ENCODE measurements at places on chromosomes 4 and X.
A peak's percentile ranks its signal among the peaks of the same experiment; 100 is the strongest.

DNA sequence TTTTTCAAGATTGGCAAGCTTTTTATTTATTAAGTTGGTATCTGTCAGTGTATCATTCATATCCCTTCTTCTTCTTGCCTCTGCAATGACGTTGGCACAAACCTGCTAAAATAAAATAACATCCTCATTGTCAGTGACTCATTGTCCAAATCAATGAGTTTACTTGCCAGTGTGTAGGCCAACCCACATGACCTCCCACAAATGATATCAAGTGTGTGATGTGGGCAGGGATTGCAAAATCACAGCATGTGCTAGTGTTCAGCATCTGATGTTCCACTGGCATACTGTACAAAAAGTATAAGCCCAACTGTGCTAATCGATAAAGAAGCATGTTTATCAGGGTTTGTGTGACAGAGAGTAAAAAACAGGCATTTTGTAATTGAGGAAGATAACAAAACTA, 25.5 kb downstream of the GPAT3 start:
- DNase-seq: no peak

- no peak for DNase-seq
Observed at GRCh38 chrX:97344724-97345123, 461.0 kb downstream of the RPA4 start.

GRCh38 chr4:15735536-15735935, 32.7 kb downstream of the BST1 start:
- DNase-seq: no peak

GRCh38 chrX:47129899-47130358, 14.6 kb downstream of the NDUFB11 start:
- no peak for DNase-seq

DNA sequence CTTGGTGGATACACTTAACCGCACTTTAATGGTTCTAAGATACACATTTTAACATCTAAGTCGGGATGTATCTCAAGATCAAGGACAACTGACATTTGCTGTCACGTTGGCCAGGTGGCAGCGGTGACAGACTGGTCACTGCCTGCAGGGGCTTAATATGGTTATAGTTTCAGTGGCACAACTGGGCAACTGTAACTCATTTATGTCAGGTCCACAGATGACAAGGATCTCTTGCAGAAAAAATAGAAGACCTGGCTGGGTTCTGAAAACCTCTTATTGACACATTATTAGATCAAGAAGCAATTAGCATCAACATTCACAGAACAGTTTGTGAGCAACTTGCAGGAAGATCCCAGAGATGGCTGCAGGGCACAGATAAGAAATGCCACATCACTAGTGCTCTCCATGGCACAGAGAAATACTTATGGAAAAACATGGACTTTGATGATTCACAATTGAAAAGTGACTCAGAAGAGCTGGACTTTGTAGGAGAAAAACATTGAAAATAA, 99.6 kb upstream of the SORBS2 start:
- DNase-seq: no peak

DNA sequence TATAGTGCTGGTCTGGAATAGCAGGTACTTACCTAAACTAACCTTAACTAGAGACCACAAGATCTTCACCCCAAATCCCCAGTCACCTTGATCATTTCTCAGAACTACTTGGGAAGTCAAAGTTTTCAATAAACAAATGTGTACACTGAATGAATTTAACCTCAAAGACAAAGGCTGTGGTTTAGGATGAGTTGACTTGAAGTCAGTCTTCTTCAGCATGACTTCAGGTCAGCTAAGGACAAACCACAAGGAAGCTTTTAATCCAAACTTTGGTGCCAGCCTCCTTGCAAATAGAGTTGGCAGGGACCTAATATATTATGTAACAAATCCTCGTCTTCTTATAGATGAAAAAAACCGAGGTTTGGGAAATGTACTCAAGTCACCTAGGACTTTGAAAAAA, 21.2 kb upstream of the VCX2 start:
- DNase-seq: no peak

- DNase-seq: no peak
Observed at GRCh38 chr4:10083331-10083771, 33.2 kb downstream of the WDR1 start.

DNA sequence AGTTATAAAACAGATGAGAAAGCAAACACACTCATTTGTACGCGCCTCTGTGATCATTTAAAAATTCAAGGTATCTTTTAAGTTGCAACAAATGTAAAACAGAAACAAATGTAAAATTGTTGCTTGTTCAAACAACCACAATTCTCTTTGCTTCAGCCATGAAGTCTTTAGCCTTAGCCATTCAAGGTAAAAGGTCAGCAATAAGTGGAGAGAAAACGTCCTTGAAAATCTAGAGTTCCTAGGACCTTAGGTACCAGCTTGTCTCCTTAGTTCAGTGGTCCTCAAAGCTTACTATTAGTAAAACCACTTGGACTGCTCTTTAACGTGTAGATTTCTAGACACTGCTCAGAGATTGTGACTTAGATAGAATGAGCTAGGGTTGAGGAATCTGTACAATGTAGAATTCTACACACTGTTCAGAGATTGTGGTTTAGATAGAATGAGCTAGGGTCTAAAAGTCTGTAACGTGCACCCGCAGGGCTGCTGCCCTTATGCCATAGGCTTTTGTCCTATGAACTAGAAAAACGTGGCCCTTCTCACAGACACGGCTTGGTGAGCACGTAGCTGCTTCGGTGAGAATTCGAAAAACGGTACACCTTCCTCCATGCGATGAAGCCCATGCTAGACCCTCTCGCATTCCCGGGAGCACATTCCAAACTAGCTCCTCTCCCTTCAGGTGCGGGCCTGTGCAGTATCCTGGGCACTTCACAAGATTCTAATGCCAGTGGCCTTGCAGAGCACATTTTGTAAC, 1.7 kb downstream of the PLAC8 start:
- peak; percentile 8 for DNase-seq

- no peak for DNase-seq
Observed at GRCh38 chrX:150770623-150771022, 77.4 kb downstream of the MTMR1 start.

DNA sequence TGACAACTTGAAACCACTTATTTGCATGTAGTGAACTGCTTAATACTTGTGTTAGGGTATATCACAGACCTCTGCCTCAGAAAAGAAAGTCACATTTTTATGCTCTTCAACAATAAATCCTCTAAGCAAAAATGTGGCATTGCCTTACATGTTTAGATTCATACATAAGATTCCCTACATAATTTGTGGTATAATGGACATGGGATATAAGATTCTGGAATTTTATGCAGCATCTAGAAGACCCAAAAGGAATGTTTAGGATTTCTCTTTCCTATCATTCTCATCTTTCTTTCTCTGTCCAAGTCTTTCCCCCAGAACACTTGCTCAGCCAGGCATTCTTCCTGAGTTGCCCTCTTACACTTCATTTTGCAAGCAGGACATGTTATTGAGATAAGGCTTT, 37.7 kb upstream of the TET2 start:
- DNase-seq: no peak

DNA sequence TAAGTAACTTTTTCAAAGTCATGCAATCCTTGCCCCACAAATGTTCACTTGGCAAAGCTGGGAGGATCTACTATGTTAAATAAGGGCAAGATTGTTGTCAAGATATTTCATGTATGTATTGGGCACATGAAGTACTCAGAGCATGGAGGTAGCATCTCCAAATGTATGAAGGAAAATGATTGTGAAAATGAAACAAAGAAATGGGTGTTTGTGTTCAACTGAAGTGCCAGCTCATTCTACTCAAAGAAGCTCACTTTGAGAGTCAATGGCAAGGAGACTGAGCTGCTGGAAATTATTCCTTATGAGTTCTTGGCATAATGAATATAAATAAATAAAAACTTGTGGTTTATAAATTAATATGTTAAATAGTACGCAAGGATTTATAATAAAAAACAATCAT, 124.5 kb upstream of the ARSJ start:
- DNase-seq: no peak

DNA sequence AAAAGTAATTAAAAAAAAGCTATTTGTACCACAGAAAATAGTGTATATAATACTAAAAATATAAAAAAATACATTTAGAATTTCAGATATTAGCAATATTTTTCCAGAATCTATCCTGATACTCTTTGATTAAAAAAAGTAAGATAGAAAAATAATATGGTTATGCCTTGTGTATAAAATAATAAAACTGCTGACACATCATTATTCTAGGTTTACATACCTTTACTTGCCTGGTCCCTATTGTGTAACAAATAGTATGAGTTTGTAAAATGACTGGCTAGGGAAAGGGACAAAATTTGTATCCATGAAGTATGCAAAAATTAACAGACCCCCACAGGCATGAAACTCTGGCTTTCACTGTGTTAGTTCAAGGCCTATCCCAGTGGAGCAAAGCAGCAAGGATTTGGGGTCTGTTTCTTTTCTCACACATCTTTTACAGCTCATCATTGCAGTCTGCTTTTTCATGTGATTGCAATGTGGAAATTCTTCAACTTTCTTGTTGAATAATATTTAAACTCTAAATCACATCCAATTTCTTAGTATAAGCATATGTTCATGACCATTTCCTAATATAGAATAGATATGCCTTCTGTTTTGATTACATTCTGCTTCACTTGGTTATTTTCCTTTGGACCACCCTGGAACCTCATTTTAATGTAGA, 136.7 kb upstream of the PCDH18 start:
- no peak for DNase-seq

DNA sequence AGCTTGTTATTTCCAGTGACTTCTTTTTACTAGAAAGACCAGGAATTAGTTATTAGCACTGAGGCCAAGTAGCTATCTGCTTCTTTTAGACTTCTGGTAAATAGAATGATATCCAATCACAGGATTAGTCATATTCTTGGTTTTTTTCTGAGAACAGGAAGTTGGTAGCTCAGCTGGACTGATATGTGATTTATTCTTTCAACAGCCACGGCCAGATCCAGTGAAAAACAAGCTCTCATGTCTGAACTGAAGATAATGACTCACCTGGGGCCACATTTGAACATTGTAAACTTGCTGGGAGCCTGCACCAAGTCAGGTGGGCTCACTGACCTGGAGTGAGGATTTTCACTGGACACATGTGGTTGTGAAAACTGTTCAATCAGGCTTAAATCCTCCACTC, 48.6 kb downstream of the PDGFRA start:
- DNase-seq: peak; percentile 29

DNA sequence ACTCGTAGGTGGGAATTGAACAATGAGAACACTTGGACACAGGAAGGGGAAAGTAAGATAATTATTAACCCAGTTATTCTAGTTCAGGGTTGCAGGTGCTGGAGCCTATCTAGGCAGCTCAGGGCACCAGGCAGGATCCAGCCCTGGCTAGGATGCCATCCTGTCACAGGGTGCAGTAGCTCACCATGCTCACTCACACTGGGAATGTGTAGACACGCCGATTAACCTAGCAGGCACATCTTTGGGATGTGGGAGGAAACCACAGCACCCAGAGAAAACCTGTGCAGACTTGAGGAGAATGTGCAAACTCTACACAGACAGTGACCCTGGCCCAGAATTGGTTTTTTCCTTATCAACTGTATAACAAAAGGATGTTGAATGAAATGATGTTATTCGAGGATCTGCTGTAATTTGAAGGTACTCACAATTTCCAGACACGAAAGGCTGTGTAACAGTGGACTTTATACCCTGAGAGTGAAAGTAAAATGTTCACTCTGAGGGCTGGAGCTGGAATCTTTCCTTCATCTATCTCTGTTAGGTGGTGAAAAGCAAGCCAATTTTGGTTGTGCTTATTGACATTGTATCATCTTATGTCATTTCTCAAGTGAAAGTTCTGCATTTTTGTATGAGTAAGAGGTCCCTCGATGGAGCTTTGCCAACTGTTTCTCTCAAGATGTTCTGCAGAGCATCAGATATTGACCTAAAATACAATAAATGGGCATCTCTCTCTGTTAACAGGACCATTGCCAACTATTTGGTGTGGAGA, 78.8 kb downstream of the PHEX start:
- no peak for DNase-seq

DNA sequence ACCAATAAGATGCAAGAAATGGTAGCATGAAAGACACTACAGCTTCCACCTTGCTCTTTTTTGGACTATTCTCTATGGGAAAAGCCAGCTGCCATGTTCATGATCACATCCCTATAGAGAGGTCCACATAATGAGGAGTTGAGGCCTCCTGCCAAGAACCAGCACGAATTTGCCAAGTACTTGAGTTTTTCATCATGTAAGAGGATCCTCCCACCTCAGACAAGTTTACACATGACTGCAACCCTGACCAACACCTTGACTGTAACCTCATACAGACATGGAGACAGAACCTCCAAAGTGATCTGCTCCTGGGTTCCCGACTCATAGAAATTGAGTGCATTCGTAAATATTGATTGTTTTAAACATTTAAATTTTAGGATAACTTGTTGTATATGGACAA, 135.2 kb upstream of the TSPAN5 start:
- DNase-seq: no peak

- no peak for DNase-seq
Observed at GRCh38 chr4:185307136-185307950, 88.4 kb downstream of the LRP2BP start.

- no peak for DNase-seq
Observed at GRCh38 chrX:3178329-3178728, 137.1 kb downstream of the ARSF start.

- no peak for DNase-seq
Observed at GRCh38 chr4:75634281-75634680, 4.0 kb upstream of the CDKL2 start.

- DNase-seq: no peak
Observed at GRCh38 chr4:29565256-29565655, 1154.9 kb upstream of the PCDH7 start.

DNA sequence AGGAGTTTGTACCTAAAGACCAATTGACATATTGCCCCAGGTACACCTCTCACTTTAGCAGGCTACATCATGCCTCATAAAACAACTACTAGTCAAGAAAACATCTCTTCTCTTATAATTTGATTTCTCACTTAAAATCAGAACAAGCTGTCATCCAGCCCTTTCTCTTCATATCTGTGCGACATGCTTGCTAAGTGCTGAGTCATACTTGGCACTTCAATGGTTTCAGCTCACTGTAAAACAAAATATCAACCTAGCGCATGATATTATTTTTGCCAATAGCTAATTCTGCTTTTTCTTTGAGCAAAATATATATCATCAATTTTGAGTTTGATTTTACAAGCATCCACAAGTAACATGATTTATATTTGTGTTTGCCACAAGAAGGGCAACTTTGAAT, 27.9 kb upstream of the FUNDC1 start:
- peak; percentile 1 for DNase-seq

GRCh38 chrX:39242187-39242586, 440.9 kb downstream of the MID1IP1 start:
- DNase-seq: no peak

GRCh38 chrX:50495616-50496015, 25.0 kb upstream of the DGKK start:
- no peak for DNase-seq

All from H54 (cell line).